Suprapubic skin (tissue), 4 donors: ENCODE measurements at places on chromosomes 3 and 15.
A peak's percentile ranks its signal among the peaks of the same experiment; 100 is the strongest.

DNA sequence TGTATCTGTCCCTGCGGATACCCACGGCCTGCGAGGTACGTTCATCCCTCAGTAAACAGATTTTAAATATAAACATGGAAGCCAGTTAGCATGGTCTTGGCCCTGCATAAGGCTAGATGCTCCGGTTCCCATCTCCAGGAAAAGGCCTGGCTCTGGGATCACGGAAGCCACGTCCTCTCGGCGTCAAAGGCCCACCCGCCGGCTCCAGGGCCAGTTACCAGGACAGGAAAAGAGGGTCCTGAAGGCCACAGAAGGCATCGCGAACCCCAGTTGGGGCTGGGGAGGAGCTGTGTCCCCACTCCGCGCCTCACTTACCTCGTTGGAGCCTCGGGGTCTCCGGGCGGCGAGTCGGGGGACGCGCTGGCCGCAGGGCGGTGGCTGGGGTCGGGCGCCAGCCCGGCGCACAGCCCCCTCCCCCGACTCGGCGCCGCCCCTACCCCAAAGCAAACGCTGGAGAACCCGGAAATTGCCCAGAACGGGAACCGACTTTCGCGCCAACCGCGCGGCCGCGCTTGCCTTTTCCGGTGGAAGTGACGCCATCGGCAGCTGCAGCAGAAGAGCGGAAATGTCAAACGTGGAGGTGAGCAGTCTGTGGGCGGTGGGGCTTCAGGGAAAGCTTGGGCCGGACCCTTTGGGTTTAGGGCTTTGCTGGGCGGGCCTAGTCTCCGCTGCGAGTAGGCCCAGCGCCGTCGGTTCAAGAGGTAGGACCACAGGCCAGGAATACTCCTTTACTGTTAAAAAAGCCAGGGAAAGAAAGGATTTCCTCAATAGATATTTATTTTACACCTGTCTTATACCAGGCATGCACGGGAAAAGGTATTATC lies at the start of gene TOPBP1:
Gene TOPBP1, minus strand, starts transcription at position 488 of the 824 bp plus-strand sequence. CDS start 814 bp downstream, outside the sequence.
- peak; percentile 85 for DNase-seq

DNA sequence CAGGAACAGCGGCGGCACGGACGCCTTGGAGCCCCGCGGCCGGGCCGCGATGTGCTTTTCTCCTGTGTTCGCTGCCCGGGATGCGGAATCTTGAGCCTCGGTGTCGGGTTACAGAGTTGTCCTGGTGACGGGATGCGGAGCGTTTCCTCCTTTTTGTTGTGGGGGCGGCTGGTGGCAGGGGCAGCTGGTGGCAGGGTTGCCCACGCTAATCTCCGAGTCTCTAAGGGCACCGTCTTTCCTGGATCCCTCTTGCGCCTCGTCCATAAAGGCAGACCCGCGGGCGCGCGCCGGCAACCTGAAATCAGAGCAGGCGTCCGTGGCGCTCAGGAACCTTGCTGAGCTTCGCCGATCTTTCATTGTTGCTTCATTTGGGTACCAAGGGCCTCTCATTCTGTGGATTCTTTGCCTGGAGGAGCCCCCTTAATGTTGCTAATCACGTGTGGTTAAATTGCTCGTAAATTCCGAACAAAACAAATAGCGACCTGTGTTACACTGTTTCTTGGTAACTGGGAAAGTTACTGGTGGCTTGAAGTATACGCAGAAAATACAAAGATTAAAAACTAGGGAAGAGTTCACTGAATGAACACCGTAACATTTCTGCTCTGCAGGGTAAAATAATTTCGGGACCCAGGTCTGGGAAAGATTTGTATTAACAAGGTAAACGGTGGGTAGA lies 844 bp upstream of the PFN2 start:
- DNase-seq = peak; percentile 81

GRCh38 chr3:157310329-157311052 lies 126.2 kb upstream of the PTX3 start:
- DNase-seq = no peak

DNA sequence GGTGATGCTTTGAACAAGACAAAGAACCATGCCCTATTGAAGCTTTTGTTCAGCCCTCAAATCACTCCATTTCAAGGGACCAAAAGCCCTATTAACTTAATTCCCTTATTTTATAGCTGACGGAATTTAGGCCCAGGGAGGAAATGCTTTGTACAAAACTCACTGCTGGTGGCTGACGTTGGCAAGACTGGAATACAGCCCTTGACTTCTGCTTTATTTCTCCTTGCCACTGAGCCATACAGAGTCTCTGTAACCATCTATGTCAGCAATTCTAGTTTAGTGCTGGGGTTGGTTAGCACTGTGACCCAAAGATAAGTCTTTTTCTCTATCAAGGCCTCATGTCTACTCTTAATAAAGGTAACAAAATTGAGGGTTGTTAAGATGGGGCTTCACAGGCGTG lies 316.1 kb upstream of the TPRG1 start:
- no peak for DNase-seq

DNA sequence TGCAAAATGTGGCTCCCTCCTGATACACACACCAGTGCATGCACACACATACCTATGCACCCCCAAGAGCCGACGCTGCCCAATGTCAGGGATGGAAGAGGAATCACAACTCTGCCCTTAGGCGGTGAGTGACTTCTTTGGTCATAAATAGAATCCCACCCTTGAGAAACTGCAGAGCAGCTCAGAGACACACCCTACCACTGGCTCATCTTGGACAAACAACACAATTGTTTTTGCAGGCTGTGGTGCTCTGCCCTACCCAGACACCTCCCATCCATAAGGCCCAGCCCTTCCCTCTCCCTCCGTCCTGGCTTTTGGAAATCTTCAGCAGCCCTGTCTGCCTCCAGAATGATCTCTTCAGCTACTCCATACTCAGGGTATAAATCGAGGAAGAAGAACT lies 73.8 kb upstream of the HRH1 start:
- DNase-seq = no peak

- no peak for DNase-seq
Measured at GRCh38 chr15:69830430-69830829, 267.3 kb downstream of the TLE3 start.

DNA sequence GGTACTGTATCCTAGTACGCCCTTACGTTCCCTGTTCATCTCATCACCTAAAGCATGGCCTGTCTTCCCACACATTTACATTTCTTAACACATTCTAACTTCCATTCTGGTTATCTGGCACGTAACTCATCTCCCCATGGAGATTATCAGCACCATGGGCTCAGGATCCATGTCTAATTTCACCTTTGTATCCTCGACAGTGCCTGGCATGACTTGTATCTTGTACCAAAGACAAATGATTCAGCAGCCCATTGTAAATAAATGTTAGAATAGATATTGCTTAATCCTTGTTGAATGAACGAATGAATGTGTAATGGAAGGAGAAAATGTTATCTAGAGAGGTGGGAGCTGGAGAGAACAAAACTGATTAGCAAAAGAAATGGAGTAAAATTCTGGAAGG lies 69.7 kb upstream of the TPM1 start:
- no peak for DNase-seq

DNA sequence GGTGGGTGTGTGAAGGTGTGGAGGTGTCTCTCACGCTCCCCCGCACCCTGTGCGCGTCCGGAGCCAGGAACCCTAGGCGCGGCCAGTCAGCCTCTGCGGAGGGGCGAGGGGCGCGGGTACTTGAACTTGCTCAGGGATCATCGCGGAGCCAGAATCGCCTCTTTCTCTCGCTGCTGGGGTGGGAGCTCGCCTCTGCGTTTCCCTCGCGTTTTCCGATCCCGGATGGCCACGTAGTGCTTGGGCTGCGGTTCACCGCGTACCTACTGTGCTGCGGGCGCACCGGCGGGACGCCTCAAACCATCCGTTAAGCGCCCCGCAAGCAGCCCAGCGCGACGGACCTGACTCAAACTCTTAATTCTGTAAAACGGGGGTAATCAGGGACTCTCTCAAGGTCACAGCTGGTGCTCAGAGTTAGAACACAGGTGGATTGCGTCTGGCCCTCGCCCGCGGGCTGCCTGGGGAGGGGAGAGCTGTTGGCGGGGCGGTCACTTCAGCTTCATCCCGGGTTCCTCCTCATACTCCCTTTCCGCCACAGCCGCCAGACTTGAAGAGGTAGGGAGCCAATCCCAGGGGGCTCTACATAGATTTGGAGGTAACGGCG lies 686 bp downstream of the MYRIP start:
- DNase-seq = no peak

DNA sequence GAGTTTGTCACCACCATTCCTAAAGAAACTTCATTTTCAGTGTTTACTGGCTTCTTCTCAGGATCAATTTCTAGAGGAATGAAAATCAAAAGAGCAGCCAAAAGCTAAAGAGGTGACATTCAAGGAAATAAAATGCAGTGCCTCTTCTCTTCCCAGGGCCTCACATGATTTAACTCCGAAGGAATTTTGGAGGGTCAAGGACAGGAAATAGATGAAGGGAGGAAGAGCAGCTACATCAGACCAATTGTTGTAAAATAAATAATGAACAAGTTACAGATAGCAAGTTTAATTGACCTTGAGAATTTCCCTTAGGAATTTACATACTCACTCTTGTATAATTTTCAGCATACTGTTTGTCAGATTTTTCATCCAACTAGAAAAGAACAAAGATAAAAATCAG lies 78.1 kb downstream of the LRRFIP2 start:
- DNase-seq = no peak

- DNase-seq = no peak
Measured at GRCh38 chr3:94132777-94133176, 69.9 kb downstream of the NSUN3 start.

- DNase-seq = no peak
Measured at GRCh38 chr15:37773111-37773860, 161.2 kb upstream of the TMCO5A start.

DNA sequence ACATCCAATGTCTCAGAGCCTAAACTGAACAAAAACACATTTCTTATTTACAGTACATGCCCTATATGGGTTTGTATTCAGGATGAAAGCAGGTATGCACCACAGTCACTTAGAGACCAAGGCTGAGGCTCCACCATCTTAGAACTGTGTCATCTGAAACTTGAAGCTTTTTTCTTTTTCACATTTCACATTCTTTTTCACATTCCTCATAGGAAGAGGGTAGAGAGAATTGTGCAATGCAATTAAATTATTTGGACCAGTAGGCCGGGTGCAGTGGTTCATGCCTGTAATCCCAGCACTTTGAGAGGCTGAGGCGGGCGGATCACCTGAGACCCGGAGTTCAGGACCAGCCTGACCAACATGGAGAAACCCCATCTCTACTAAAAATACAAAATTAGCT lies 591.0 kb downstream of the MECOM start:
- no peak for DNase-seq

DNA sequence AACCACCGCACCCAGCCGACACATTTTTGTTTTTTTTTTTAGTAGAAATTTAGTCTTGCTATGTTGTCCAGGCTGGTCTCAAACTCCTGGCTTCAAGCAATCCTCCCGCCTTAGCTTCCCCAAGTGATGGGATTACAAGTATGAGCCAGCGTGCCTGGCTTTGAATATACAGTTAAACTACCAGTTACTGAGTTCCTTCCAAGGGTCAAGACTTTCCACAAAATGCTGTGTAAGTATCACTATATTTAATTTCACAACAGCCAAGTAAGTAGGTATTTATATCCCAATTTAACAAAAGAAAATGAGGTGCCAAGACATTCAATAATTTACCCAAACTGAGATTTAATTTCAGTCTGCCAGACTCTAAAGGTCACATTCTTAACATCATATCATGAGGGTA lies 181.3 kb upstream of the TMC3 start:
- DNase-seq = no peak

DNA sequence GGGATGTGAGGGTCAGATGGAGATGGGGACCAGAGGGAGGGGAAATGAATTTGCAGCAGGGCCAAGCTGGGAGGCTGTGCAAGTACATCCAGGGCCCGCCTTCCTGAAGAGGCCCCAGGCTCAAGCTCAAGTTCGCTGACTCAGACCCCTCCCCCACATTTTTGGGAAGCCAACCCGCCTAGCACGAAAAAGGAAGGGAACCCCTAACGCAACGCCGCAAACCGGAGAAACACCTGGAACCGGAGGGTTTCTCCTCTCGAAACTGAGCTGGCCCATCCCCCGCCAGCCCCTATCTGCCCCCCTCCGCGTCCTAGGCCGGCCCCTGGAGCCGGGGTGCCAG lies 624 bp downstream of the AP3B2 start:
- no peak for DNase-seq

- DNase-seq = no peak
Measured at GRCh38 chr3:18675197-18675596, 250.1 kb upstream of the SATB1 start.

DNA sequence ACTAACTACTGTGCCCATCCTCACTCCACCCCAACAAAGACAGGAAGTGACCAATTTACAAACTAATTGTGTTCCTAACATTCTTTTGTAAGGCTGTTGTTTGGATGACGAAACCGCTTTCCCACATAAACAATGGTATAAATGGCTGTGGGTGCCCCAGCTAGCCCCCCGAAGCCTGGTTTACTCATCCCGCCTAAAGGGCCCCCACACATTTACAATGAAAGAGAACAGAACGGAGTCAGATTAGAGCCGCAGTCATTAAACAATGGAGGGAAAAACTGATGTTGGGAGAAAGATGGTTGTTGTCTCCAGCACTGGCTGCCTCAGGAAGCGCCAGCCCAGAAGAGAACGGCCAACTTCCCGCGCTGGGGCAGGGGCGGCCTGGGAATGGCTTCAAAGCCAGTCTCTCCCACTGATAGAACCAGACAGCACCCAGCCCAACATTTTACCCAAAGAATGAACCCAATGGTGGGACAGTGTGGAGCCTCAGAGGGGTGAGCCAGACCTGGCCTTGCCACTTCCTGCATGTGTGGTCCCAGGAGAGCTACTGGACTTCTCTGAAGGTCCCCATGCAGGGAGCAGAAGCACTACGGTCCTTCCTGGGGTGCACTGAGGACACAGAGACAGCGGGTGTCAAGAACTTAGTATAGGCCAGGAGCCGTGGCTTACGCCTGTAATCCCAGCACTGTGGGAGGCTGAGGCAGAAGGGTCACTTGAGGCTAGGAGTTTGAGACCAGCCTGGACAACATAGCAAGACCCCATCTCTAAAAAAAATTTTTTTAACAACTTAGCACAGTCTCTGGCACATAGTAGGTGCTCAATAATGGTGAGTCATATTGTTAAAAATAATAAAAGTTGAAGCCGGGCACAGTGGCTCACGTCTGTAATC lies 75.8 kb upstream of the GATA2 start:
- DNase-seq = no peak

- DNase-seq = no peak
Measured at GRCh38 chr3:171428321-171428787, 31.9 kb downstream of the TNIK start.

GRCh38 chr3:180142041-180142440 lies 105.3 kb upstream of the PEX5L start:
- DNase-seq = no peak

DNA sequence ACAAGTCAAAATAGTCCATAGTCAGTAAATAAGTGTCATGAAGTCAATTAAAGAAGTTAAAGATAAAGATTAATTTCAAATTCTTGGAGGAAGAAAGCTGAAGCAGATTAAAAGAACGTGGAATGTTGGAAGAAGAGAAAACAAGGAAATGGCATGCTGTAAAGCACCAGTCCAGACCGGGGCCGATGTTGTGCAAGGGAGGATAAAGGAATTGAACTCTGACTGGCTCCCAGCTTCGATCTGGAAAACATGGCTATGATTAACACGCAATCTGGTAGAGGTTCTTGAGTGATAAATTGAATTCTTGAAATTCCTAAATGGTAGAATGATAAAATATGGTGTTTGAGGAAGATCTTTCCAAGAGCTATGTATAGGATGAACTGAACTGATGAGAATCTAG lies 194.4 kb downstream of the MEIS2 start:
- DNase-seq = no peak

GRCh38 chr3:57855943-57856342 lies 99.8 kb downstream of the SLMAP start:
- no peak for DNase-seq

- no peak for DNase-seq
Measured at GRCh38 chr15:82535566-82536408, 4.5 kb downstream of the RPS17 start.

GRCh38 chr15:83207660-83208366 lies at the start of gene HDGFL3:
HDGFL3 (minus strand) TSS chr15:83207823; CDS start chr15:83207414, 409 bp downstream.
- peak; percentile 87 for DNase-seq
